Right ventricle myocardium inferior (tissue), 1 donor: ENCODE measurements at places on chromosomes 3 and 15. TPM values are rescaled to one million over a fixed set of nuclear protein-coding genes. Genes with fewer than 3 reads are reported as not detected.

DNA sequence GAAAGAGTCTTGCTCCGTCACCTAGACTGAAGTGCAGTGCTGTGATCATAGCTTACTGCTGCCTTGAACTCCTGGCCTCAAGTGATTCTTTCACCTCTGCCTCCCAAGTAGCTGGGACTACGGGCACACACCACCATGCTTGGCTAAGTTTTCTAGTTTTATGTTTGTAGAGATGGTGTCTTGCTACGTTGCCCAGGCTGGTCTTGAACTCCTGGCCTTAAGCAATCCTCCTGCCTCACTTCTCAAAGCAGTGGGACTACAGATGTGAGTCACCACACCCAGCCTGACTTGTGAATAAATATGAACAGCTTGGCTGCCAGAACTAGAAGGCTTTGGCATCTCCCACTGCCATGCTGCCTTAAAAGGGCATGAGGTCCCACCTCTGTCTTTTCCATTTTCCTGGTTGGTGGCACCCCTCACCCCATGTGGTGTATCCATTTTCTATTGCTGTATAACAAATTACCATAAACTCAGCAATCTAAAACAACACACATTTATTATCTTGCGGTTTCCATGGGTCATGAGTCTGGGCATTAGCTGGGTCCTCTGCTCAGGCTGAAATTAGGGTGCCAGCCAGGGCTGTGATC is 44.3 kb downstream of the PTPRG start:
- no peak for DNase-seq

- DNase-seq, result no peak
Observed at GRCh38 chr3:150911771-150912170, 6.5 kb upstream of the MINDY4B start.

- no peak for DNase-seq
Observed at GRCh38 chr3:42696356-42697288, 6.0 kb downstream of the HHATL start.

GRCh38 chr3:50172626-50173220 is 17.6 kb downstream of the SEMA3F start:
- DNase-seq, result no peak

GRCh38 chr3:123285479-123285878 is 83.7 kb downstream of the SEC22A start:
- DNase-seq, result no peak

GRCh38 chr3:185645596-185646381 is 59.7 kb downstream of the SENP2 start:
- DNase-seq, result no peak

- no peak for DNase-seq
Observed at GRCh38 chr3:150237490-150237889, 170.6 kb upstream of the TSC22D2 start.

GRCh38 chr3:111541911-111542483 is at the start of gene CD96:
Gene CD96 (plus strand): TSS chr3:111542197. CDS start chr3:111542249, 52 bp downstream.
- no peak for DNase-seq

DNA sequence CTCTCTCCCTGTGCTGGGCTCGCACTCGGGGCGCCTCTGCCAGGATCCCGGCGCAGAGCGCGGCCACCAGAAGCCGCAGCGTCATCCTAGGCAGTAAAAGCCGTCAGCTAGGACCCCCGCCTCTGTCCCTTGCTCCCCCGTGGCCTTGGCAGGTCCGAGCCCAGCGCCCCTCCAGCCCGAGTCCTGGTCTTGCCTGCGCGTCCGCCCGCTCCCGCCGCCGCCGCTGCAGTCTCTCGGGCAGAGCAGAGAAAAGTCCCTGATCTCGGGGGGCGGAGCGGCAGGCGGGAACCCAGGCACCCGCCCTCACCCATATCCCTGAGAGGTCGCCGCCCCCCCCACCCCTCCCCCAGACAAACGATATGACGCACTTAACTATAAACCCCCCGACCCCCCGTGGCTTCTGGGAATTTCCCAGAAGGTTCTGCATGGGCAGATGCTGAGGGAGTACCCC is at the start of gene COL7A1:
Gene COL7A1, minus strand, starts transcription at position 255 of the 451 bp plus-strand sequence. Its CDS starts 170 bp downstream, at position 85.
- DNase-seq, result peak; percentile 64

Gene MEGF11
- total RNA-seq, result not detected

Gene RARRES1
- total RNA-seq, result 22.3 TPM

Gene MNS1
- total RNA-seq, result 1.0 TPM

Gene TM2D3
- total RNA-seq, result 49.9 TPM
